ENCODE measurements at places on chromosomes 2 and 18. TPM values are rescaled to one million over a fixed set of nuclear protein-coding genes. Genes with fewer than 3 reads are reported as not detected.

The RNF144A gene
- 23.0 TPM for polyA plus RNA-seq

The TUBA3E gene
- not detected for polyA plus RNA-seq

DNA sequence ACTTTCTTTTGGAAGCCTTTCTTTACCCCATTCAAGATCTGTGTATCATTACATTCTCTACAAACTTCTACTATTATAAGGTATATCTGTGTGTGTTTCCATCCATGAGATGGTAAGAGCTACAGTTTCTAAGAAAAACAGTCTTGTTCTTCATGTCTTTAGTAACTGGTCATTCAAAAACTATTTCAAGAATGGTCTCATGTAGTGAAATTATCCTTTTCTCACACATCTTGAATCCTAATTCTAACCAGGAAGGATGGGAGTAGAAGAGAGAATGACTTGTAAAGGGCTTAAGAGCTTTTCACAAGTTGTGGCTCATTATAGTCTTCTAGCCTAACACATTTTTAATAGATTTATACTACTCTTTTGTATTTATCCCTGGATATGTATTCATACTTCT lies 47.3 kb downstream of the ROCK1 start:
- no peak for DNase-seq

- DNase-seq: no peak
These were observed 19.7 kb upstream of the SNTG2 start for GRCh38 chr2:930935-931334.

DNA sequence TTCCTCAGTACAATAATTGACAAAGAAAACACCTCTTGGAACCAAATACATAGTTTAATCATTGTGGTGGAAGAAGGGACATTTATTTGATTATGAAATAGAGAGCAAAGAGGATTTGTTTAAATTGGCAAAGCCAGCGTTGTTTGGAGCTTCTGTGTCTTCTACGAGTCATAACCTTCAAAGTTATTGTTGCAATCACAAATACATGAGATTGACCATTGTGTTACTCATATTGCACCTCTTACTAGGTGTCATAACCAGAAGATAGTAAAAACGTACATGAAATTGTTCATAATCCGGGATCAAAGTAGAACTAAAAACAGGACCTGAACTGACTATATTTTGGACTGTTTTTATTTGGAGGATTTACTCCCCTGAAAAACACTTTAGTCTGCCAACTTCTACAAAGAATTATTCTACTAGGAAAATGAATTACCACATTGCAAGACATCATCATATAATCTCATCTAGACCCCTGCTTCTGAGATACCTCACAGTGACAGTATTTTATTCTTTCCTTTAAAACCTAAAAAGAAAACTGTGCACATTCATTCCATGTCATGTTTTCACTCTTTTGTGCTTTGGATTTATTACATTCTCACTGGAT lies 151.7 kb upstream of the KLF7 start:
- no peak for DNase-seq

Measured in muscle of arm (tissue), 14 donors.